ENCODE measurements at places on chromosomes 7 and 10.

- no peak for DNase-seq
These were observed 978.6 kb downstream of the SORCS1 start for GRCh38 chr10:106185951-106186350.

DNA sequence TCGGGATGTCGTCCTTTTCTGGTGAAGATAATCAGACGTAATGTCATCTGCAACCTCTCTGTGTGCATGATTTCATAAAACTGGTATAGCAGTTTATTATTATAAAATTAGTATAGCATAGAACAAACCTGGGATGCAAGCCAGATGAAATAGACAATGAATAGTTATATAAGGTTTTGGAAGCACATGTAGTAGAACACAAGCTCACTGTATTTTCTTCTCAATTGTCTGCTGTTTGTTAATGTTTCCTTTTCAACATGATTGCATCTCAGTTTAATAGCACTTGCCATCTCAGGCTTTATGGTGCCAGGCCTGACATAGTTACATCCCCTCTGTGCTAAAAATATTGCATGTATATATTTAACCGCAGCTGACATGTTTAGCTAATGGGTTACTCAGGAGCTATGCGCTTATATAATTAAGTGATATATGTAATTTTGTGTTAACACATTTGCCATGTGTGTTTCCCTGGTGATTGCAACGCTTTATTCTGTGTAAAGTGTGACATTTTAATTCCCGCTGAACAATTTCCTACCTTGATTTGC, 132.7 kb downstream of the ARID5B start:
- no peak for DNase-seq

DNA sequence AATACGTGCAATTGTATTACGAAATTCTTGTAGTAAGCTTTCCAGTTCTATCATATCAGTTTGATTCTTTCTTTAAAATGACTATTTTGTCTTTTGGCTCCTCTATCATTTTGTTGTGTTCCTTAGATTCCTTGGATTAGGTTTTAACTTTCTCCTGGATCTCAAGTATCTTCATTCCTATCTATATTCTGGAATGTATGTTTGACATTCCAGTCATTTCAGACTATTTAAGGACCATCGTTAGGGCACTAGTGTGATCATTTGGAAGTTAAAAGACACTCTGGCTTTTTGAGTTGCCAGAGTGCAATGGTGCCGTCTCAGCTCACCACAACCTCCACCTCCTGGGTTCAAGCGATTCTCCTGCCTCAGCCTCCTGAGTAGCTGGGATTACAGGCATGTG, 45.7 kb upstream of the SFTPD start:
- DNase-seq: no peak

GRCh38 chr7:56028942-56029630, 22.2 kb downstream of the PSPH start:
- no peak for DNase-seq

GRCh38 chr10:34528320-34528719, 286.8 kb downstream of the PARD3 start:
- no peak for DNase-seq

GRCh38 chr10:32386623-32387260, 39.8 kb upstream of the EPC1 start:
- no peak for DNase-seq

DNA sequence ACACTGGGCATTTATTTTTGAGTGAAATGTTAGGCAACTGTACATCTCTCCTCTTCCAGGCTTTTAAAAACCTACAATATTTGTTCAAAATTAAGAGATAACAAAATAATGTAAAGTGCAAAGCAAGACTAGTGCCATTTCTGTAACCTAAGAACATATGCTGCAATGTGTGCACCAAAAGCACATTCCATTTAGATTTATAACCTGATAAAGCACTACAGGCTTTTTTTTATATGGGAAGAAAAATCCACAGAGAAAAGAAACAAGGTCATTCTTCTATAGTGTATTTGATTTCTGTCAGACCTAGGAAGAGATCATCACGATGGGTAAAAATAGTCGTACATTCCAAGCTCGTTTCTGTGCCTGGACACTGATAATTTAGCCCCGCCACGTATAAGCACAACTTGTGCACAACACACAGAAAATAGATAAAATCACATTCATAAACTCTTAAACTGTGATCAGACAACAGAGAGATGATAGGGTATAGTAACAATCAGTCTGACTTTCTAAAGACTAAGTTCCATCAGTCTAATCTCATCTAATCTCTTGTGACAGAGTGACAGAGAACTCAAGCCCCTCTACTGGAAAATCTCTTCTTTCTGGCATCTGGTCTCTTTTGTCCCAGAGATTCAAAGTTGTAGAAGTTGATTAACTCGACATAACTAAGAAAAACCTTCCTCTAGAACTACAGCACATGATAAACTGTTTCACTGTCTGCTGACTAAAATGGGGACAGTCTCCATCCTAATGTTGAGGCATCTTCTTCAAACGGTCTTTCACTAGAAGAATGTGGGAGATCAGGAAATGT, 6.7 kb downstream of the LAMB1 start:
- DNase-seq: no peak

DNA sequence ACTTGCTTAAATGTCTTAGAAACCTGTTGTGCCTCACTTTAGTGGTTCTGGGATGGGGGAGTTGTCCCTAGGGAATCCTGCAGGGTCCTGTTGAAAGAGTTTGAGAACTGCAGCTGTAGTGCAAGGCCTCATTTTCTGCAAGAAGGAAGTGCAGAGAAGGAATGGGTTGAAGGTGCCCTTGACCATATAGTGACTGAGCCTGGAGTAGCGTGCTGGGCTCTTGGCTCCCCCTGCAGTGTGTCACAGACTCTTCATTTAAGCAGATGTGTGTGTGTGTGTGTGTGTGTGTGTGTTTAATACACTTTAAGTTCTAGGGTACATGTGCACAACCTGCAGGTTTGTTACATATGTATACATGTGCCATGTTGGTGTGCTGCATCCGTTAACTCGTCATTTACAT, 92.2 kb downstream of the GRK5 start:
- DNase-seq: no peak

GRCh38 chr10:62749093-62749683, 55.3 kb upstream of the ADO start:
- DNase-seq: no peak

- DNase-seq: no peak
These were observed 118.9 kb upstream of the NRP1 start for GRCh38 chr10:33453081-33454025.

GRCh38 chr7:71733107-71733870, 601.3 kb downstream of the GALNT17 start:
- peak; percentile 26 for DNase-seq

DNA sequence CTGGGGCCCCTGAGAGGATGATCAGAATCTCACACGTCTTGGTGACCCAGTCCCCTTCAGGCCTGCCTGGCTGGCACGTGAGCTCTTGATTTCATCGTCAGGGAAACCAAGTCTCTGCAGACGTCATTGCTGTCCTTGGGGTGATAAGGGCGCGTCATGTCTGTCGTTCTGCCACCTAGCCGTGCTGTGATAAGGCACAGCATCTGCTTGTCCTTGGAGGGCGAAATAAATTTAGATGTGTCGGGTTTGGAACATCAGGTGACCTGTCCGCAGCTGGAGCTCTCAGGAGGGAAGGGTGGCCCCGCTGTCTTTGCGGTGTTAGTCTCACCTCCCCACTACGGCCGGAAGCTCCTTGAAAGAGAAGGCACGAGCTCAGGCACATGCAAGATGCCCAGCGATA, 129.2 kb downstream of the GRK5 start:
- no peak for DNase-seq

DNA sequence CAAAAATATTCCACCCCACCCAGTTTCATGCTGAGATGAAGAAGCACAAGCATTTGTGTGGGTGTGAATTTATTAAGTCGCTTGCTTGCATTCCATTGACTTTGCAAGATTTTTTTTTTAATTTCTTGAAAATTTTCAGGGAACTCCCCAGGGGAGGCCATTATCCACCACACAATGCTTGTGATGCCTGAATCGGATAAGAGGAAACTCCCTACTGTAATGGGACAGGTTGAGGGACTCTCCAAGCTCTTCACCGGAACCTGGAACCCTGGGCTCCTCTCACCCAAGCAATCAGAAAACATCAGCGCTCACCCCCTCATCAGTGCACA, 153.6 kb upstream of the ZMIZ1 start:
- no peak for DNase-seq

DNA sequence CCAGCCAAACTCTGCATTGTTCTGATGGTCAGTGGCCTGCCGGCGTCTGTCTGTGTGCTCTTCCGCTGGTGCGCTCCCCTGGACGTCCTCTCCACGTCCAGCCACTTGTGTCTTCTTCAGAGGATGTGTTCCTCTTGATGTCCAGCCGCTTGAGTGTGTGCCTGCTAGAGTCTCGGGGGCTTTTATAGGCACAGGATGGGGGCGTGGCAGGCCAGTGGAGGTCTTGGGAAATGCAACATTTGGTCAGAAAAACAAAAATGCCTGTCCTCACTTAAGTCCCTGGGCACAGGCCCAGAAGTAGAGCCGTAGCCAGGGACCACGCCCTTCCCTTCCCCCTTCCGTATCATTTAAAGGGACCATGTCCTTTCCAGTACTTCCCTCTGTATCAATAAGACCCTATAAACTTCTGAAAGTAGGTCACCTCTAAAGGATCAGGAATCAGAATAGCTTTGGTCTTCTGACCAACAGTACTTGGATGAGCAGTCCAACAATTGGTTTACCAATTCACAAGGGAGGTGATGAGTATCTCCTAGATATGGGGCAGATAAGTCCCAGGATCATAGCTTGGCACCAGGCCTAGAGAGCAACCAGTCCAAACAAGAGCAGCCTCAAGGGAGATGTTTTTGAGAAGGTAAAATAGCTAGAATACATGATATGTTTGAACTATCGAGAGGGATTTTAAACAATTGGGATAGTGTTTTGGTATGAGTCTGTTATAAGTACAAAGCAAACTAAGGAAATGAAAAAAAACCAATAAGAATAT, 32.2 kb upstream of the PNLIPRP3 start:
- DNase-seq: no peak

Measured in activated effector memory CD4-positive, alpha-beta T cell treated with Interleukin-2 at 50 U/mL for 16 hours (primary cell).